ENCODE measurements at places on chromosomes 7 and 10.

DNA sequence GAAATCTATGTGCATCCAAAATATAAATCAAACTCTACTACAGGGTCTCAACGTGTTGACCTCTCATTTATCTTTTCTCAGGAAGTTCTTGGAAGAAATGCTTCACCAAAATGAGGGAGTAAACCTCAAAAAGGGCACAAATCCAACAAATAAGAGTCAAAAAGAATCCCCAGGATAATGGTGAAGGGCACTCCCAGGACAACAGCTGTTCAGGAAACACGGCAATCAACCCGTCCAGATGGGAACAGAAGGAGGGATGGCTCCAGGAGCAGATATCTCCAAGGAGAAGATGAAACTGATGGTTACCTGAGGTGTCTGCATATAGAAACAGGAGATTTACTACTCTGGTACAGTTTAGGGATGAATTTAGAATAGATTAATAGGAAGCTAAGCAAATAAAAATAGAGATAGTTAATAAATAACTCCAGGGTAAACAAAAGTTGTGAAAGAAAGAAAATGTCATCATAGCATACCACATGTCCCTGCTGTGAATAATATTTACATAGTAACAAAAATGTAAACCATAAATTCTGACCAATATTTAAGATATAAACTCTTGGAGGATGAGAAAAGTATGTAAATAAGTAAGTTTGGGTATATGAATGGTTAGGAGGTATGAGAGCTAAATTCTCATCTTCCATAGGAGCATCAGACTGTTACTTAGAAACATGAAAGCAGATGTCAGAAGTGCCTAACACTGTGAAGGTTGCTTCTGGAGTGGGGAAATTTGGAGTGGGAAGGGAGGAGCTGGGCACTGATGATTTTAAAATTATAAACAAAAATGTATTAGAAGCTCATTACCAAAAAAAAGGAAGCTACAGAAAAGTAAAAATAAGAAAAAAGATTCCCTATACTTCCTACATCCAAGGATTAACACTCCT is 237.5 kb upstream of the HPS1 start:
- no peak for DNase-seq

DNA sequence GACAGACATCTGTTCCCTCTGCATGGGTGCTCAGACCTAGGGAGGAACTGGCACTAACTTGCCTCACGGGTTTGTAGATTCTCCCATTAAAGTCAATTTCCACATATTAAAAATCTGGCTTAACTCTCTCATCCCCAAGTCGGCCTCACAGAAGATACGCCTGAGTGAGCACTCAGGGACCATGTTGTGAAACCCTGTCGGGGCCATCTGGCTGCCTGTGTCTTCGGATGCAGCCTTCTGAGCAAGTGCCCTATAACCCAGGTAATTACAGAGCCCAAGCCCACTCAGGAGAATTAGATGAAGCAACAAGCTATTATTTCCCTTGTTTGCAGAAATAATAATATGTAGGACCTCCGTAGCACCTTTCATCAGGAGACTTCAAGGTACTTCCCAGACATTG is 219.3 kb upstream of the GLI3 start:
- DNase-seq = no peak

DNA sequence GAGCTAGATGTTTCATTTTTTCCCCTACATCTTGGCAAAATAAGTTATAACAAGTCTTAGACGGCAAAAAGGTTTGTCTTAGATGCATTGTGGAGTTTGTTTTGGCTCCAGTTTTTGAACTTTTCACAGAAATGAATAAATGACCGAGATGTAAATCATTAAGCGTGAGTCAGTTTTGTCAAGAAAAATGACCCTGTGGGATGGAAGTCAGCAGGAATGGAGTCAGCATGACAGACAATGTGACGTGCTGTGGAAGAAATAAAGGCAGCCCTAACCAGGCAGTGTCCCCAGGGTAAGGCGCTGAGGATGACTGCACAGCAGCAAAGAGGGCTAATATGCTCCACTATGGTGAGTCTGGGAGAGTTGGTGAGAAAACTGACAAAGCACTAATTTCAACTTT is 163.2 kb downstream of the NOC3L start:
- no peak for DNase-seq

DNA sequence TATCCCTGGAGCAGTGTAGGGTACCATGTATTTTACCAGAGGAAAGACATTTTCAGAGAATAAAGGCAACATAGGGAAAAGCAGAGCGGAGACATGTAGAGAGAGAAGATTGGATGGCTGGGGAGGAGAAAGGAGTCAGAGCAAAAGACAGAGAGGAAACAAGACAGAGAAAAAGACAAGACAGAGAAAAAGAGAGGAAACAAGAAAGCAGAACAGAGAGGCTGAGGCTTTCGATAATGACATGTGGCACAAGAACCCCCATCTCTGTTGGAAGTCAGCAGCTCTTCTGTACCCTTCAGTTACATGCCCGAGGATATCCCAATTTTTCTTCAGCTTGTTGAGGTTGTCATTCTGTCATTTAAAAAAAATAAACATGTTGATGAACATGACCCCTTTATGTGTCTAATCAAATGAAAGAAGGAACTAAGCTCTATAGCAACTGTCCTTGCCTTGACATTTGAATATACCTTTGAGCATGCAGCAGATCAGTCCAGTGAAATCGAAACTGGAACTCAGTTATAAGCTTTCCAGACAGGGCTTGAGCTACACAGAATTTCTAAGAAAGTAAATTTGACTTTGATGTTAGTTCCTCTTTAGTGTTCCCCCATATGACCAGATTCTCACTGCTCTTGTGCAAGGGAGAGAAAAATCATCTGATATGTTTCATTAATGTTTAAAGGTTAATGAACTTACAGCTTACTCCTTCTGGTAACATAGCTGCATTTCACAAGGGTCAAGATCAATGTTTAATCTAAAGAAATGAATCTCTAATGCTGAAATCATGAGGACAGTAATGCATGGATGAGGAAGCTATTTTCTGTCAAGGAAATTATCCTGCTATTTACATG is 75.1 kb upstream of the SP4 start:
- no peak for DNase-seq

Data from tibial nerve (tissue), 4 donors.